ENCODE measurements at places on chromosomes 6 and 20. TPM values are rescaled to one million over a fixed set of nuclear protein-coding genes. Genes with fewer than 3 reads are reported as not detected.

DNA sequence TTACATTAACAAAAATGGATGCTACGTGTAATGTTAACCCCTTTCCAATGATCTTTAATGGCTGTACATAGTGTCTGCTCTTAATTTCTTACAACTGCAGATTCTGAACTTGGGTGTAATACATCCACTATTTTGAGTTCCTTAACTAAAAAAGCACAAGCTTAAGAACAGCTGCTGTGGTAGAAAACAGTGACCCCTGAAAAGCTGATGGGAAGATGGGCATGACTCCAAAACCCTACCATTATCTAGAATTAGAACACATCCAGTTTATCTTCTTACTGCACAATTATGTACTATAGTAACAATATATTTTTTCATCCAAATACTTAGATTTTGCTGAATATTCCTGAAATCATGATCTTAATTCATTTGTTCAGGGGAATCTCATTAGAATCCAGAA, 49.3 kb downstream of the LYRM4 start:
- no peaks in the 10 kb centered on the region for H3K27me3 ChIP-seq
- no peak overlapping the region for H3K4me3 ChIP-seq
- no peaks in the 10 kb centered on the region for H3K4me1 ChIP-seq
- no peak overlapping the region for H3K27ac ChIP-seq
- DNase-seq, result no peak

APOBEC2 gene
- polyA plus RNA-seq, result 5.6 TPM

DNA sequence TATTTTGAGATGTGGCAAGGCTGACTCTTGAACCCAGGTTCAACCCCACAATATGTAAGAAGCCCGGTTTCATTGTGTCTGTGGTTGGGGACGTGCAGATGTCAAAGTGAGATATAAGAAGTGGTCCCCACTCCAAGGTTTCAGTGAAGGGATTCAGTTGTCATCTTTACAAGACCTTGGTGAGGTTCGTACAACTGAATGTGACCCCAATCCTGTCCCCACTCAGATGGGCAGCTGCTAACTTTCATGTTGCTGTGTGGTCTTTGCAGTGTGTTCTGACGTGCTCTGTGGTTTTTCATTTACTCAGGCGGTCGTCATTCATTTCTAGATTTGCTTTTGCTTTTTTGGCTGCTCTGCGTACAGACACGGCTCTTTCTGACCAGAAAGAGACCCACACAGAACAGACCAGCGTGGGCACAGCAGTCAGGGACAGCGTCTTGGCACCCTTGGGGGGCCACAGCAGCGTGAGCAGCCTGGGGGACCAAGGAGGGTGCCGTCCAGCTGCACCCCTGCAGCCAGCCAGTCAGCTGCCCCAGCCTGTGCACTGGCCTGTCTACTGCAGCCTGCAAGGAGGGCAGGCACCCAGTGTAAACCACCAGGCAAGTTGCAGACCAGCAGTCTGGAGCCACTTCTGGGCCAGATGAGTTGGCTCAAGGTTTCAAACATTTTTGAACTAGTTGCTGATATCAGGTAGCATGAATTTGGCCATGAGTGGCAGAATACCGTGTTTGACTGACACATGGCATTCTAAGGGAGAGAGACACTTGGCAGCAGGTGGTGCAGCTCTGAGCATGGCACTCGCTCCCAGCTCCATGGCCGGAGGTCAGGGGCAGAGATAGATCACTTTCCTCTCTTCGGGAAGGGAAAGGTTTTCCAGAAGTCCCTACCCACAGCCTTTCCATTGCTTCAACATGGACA, 49.4 kb upstream of the IRF4 start:
- no peak overlapping the region for H3K4me3 ChIP-seq
- DNase-seq, result no peak
- no peak overlapping the region for H3K27ac ChIP-seq
- peaks cover 18% of the 10 kb centered on the region for H3K36me3 ChIP-seq

SAMD3 gene
- 3.6 TPM for polyA plus RNA-seq

GRCh38 chr6:28988536-28989311, 16.4 kb downstream of the ZNF311 start:
- peaks cover 8% of the 10 kb centered on the region for H3K27me3 ChIP-seq
- no peak overlapping the region for H3K27ac ChIP-seq
- peak; percentile 68 for DNase-seq
- H3K4me3 ChIP-seq, result peak overlapping the region; percentile 23
